ENCODE measurements at places on chromosomes 1 and 21.

DNA sequence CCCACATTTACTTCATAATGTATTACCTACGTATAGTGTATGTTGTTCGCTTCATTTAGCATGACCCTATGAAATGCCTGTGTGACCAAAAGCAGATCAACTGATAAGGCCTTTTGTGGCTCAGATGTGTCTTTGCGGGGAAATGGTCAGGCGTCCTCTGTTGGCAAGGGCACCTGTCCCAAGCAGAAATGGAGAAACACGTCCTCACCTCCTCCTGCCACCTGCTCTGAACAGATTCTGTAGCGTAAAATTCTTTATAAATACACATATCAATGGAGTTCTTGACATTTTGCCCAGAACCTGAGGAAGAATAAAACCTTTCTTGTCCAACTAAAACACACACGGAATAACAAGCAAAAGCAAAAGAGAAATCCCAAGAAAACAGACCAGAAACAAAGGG is 417.9 kb downstream of the KIF26B start:
- DNase-seq: no peak

GRCh38 chr1:91621360-91621759 is 120.7 kb downstream of the CDC7 start:
- no peak for DNase-seq

DNA sequence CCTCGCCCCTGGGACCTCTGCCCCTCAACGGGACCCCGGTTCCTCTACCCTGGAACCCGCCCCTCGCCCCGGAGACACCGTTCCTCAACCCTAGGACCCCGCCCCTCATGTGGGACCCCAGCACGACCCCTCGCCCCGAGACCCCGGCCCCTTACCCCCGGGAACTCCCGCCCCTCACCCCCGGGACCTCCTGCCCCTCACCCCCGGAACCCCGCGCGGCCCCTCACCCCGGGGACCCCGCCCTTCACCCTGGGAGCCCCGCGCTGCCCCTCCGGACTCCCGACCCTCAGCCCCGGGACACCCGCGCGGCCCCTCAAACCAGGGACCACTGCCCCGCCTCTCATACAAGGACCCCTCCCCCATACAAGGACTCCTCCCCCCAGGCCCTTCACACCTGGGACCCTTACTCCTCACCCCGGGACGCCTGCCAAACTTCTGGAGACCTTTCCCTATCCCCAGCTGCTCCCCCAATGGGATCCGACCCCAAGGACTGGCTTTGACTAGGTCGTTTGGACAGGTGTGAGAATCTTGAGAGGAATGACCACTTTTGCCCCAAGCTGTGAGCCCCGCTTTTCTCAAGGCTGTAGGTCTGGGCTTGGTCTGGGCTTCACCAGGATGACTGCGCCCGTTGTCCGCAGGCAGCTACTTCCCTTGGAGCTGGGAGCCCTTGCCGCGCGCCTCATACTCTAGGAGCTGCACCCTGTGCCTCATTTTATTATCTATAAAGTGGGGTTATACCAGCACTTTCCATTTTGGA is 843 bp downstream of the DIP2A start:
- DNase-seq: no peak

DNA sequence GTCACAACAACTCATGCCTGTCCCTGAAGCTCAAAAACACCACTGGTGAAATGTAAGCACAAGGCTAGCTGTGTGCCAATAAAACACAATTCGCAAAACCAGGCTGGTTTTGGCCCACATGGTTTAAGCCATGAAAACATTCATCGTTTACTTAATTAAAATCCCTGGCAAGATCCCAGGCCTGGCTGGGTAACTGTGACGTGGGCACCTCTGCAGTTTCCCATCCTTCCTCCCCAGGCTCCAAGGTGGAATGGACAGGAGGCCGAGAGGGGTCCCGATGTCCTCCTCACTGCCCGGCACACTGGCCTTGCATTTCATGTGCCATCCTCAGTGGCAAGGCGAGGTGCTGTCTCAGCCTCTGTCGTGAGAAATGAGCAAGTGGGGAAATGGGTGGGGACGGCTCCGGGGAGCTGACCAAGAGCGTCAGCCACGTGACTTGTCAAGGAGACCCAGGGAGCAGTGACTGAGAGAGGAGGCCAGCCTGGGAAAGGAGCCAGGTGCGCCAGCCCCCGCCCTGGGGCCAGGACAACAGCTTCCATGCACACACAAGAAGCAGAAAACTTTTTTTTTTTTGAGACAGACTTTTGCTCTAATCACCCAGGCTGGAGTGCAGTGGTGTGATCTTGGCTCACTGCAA is 153.1 kb upstream of the RAB4A start:
- DNase-seq: no peak

DNA sequence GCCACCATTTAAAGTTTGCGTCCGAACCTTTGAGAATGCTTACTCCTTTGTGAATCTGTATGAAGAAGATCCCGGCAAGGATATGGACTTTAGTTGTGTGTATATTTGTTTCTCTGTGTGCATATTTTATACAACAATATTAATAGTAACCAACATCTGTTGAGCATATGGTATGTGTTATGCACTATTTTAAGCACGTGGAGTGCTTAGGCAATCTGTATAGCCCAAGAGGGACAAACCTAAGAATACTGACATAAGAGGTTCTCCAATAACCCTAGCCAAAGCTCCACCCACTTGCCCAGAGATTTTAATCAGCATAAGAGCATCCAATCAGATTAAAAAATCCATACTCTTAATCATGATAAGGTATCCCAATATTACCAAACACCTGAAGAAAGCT is 92.7 kb downstream of the MAB21L3 start:
- no peak for DNase-seq
